NCI-H2081 treated with DMSO at 0.1 percent for 48 hours (cell line): ENCODE measurements at places on chromosomes 4 and X.

DNA sequence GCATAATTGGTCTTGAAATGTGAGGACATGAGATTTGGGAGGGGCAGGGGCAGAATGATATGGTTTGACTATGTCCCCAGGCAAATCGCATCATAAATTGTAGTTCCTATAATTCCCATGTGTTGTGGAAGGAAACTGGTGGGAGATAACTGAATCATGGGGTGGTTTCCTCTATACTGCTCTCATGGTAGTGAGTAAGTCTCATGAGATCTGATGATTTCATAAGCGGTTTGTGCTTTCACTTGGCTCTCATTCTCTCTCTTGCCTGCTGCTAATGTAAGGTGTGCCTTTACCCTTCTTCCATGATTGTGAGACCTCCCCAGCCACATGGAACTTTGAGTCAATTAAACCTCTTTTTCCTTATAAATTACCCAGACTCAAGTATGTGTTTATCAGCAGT, 2595.9 kb downstream of the PCDH7 start:
- DNase-seq = no peak

GRCh38 chr4:4994312-4995097, 24.8 kb downstream of the CYTL1 start:
- DNase-seq = no peak

GRCh38 chr4:184513802-184514120, 39.4 kb upstream of the IRF2 start:
- DNase-seq = no peak

DNA sequence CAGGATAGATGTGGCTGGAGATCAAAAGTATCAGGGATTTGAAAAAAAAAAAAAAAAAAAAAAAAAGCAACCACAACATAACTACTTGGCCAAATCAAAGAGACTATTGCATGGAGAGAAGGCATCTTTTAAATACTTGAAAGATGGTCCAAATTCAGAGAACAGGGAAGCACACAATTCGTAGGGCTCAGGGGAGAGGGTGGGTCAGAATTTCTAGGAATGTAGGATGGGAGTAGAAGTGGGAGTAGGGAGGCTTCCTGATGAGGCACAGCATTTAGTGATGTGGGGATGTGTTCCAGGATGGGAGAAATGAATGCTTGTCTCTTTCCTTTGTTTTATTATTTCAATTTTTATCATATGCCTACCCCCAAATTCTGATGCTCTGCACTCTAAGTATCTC, 36.3 kb downstream of the RTL3 start:
- DNase-seq = no peak

DNA sequence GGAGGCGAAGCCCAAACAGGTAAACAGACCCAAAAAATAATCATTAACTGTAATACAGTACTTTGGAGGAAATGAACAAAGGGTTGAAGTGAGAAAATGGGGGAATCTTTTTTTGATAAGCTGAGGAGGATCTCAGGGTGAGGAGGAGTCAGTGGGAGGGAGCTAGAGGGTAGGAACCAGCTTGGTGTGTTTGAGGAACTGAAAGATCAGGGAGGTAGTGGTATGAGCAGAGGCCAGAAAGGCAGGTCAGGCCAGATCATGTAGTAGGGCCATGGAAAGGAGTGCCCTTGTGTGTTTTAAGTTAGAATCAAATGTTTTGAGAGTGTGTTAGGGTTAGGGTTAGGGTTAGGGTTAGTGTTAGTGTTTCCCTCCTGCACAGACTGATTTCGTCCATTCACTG, 48.8 kb downstream of the PPP2R2C start:
- no peak for DNase-seq

DNA sequence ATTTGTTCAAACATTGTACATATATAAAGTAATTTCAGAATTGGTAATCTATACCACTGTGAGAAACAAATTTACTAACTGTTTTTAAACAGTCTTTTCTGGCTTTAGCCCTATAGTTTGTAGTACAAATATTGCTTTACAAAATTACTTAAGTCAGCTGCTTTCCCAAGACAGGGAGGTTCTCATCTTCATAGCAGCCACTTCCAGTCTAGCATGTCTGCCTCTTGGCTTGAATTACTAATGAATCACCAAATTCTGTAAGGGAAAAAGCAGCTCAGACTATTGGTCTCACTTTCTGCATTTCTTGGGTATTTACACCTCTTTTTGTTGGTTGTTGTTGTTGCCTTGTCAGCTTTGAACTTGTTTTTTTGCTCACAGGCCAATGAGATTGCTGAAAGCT, 187.2 kb downstream of the NPFFR2 start:
- DNase-seq = no peak

GRCh38 chrX:135391734-135392133, 30.0 kb upstream of the SMIM10L2A start:
- no peak for DNase-seq

DNA sequence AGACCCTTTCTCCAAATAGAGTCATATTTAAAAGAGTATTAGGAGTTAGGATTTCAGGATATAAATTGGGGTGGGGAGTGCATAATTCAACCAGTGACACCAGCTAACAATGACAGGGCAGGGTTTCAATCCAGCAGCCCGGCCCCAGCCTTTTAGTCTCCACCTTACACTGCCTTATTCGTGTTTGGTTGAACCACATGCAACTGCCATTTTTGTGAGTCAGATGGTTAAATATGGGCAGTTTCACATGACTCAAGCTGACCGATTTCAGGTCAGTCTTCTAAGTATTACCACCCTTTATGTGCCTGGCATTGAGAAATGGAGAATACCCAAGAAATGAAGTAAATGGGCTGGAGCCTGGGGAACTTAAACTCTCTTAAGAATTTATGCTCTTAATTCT, 102.8 kb downstream of the STOX2 start:
- DNase-seq = no peak

GRCh38 chr4:49044270-49044669, 58.2 kb downstream of the CWH43 start:
- DNase-seq = no peak

- DNase-seq = no peak
Measured at GRCh38 chr4:27140486-27140885, 279.8 kb downstream of the STIM2 start.

DNA sequence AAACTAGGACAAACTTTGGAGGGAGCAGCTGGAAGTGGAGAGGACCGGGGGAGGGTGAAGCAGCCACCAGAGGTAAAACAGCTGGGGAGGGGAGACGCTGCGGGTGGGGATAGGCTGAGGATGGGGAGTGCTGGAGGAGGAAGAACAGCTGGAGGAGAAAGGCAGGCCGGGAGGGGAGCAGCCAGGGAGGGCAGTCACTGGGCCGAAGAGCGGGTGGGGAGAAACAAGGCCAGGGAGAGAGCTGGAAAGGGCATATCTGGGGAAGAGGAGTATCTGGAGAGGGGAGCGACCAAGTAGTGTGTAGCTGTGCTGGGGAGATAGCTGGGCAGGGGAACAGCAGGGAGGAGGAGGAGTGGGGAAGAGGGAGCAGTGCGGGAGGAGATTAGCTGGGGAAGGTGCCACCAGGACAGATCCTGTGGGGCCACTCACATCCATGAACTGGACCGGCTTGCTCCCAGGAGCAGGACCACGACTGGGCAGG, 2.7 kb downstream of the SLC38A5 start:
- no peak for DNase-seq

DNA sequence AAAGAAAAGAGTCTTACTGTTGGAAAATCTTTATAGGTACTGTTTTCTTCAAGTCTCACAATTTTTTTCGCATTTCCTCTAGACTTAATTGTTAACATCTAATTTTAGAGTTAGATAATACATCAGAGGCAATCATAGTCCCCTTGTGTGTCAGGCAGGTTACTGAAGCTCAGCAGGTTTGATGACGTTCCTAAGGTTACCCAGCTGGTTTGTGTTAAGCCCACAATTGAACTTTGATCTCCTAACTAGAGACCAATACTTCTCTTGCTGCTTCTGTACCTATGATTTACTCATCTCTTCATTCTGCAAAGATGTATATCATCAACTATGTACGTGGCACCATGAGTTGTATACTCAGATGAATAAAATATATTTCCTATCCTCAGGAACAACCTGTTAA, 131.6 kb upstream of the STIM2 start:
- no peak for DNase-seq

- DNase-seq = no peak
Measured at GRCh38 chr4:46249516-46249915, 125.7 kb upstream of the GABRG1 start.

- DNase-seq = no peak
Measured at GRCh38 chr4:121851354-121851753, 18.9 kb downstream of the BBS7 start.

DNA sequence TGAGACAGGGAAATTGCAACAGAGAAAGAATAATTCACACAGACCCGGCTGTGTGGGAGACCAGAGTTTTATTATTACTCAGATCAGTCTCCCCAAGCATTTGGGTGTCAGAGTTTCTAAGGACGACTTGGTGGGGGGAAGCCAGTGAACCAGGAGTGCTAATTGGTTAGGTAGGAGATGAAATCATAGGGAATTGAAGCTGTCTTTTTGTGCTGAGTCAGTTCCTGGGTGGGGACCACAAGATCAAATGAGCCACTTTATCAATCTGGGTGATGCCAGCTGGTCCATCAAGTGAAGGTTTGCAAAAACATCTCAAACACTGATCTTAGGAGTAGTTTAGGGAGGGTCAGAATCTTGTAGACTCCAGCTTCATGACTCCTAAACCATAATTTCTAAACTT, 560.7 kb downstream of the ADGRL3 start:
- DNase-seq = no peak

GRCh38 chrX:74434336-74434735, 13.0 kb downstream of the SLC16A2 start:
- no peak for DNase-seq

DNA sequence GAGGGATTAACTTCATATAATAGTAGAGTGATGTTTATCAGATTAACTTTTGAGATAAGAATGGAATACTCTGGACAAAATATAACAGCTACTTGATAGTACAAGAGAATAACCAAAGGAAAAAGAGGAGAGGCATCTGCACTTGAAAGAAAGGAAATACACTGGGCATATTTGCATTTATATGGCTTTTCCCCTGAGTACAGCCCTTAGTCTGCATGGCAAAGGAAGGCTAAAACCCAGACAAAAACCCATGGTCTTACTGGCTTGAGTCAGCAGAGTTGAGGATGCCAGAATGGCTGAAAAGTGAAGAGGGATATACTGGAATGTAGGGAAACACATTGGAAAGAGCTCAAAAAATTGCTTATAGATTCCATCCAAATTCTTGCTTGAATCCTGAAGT, 101.6 kb downstream of the COL4A5 start:
- no peak for DNase-seq

DNA sequence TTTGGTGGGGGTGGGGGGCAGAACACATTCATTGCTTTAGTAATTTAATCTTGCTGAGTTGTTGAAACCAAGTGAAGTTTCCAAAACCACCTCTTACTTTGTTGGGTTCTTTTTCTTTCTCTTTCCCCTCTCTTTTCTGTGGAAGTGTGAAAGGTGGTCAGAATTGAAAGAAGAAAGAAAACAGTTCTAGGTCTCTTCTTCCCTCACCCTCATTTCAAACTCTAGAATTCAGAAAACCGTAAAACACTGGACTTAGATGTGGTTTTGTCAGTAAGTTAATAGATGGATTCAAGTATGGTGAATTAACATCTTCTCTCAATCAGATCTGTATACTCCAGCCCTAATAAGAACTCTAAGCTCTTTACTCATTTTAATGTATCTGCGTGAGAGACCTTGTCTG, 23.7 kb downstream of the PLP1 start:
- DNase-seq = no peak

DNA sequence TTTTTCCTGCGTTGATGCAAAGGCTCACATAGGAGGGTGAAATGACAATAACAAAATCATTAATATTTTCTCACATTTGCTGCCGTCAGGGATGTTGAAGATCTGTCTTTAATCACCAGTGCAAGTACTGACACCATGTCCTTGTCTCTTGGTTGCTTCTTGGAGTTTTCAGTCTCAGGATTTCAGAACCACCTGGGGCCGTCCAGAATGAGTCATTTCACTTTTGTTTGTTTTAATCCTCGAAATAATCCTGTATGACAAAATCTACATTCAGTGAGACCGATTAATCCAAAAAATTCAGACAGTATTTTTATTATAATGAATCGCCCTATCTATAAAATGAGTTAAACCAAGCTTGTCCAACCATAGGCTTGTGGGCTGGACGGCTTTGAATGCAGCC, 47.2 kb downstream of the NEIL3 start:
- no peak for DNase-seq

- DNase-seq = no peak
Measured at GRCh38 chr4:80153874-80154544, 43.3 kb upstream of the PRDM8 start.

DNA sequence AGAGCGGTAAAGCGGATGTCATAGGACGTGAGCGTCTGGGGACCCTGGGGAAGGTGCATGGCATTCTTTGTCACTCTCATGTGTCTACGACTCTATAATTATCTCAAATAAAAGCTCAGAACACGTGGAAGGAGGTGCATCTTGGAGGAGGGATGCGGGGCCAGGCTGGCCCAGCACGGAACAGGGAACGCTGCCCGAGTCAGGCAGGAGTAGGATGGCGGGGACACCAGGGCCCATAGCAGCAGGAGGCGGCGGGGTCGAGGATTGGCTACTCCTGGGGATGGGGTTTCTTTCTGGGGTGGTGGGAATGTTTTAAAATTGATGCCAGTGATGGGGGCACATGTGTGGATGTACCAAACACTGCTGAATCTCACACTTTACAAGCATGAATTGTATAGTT, 5.4 kb upstream of the HTRA3 start:
- DNase-seq = no peak

GRCh38 chrX:51459125-51459524, 37.3 kb downstream of the NUDT11 start:
- no peak for DNase-seq

DNA sequence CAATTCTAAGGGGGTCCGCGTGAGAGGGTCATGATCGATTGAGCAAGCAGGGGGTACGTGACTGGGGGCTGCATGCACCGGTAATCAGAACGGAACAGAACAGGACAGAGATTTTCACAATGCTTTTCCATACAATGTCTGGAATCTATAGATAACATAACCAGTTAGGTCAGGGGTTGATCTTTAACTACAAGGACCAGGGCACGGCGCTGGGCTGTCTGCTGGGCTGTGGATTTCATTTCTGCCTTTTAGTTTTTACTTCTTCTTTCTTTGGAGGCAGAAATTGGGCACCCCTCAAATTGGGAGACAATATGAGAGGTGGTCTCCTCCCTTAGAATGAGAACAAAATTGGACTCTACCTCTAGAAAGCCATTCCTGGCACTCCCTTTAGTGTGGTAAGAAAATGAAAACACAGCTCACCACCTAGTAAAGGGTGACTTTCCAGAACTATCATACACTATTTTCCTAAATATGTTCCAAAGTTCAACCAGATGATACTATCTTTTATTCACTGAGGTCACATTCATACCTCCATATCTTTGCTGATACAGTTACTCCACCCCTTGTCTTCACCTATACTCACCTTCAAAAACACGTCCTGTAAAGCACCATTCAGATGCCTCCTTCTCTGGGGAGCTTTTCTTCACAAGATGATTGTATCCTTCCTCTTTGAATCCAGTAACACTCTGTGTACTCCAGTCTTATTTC, 1058.3 kb upstream of the SLIT2 start:
- DNase-seq = no peak
